ENCODE measurements at places on chromosomes 16 and 17.
A peak's percentile ranks its signal among the peaks of the same experiment; 100 is the strongest.

DNA sequence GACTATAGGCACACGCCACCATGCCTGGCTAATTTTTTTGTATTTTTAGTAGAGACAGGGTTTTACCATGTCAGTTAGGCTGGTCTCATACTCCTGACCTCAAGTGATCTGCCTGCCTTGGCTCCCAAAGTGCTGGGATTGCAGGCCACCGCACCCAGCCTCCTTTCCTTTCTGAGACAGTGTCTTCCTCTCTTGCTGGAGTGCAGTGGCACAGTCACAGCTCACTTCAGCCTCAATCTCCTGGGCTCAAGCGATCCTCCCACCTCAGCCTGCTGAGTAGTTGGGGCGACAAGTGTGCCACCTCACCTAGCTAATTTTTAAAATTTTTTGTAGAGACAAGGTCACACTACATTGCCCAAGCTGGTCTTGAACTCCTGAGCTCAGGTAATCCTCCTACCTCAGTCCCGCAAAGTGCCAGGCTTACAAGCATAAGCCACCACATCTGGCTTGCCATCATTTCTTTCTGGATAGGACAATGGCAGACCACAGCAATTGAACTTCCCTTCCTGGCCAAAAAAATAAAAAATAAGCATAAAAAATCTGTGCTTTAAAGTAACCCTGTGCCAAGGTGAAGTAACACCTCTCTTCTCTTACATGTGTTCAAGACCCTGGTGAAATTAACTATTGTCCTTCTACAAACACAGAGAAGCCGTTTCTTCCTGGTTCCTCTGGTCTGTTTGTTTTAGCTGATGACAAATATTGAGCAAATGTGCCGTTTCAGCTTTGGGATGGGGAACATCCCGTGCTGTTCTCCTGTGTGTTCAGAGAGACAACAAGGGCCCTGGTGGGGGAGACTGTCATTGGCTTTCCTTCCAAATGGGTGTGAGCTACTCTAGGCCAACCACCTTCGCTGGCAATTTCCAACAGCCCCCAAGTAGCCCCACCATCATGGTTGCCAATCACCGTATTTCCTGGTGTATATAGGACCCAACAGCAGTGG lies 60.2 kb downstream of the EMP2 start:
- no peak for DNase-seq

DNA sequence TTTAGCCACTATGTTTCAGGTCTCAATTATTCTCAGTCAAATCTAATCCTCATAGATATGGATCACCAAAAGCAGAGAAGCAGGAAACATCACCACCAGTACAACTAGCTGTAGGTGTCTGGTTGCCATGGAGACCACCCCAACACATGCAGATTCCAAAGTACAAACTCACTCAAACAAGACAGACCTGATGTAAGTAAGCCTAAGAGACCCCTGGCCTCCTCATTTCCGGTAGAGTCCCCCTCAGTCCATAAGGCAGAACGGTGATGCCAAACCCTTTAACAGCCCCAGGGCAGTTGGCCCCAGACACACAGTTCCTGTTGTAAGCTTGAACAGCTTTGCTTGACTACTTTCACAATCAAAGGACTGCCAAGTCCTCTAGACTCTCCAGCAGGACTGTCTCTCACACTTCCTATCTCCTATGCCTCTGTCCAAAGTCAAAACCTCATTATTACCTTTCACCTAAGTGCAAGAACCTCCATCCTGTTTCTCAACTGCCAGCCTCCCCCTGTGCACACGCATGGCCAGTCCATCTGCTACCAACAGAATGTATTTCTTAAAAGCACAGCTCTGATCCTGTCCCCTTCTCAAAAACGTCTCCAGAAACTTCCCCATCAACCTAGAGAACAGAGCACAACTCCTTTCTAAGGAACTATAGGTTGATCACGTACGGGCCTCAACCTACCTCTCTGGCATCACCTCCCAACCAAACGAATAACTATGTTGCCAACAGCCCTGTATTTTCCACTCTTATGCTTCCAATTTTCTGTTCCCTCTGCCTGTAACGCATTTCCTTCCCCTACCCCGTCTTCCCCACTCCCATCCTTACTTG lies 23.9 kb downstream of the SLC39A11 start:
- DNase-seq: no peak

DNA sequence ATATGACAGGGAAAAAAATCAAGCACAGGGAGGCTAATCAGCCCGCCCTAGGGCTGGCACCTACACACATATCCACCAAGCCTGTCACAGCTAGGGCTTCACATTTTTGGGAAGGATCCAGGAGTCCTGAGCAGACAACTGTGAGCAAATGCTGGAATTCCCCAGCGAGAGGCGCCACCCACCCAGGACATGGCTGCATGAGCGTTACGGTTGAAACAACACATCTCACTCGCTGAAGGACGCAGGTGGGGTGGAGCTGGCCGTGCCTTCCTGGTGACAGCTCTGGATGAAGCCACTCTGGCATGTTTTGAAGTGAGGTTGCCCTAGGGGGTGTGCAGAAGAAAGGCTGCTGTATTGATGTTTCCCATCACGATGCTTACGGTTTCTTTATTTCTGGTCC lies 315.1 kb upstream of the EEF2KMT start:
- no peak for DNase-seq

DNA sequence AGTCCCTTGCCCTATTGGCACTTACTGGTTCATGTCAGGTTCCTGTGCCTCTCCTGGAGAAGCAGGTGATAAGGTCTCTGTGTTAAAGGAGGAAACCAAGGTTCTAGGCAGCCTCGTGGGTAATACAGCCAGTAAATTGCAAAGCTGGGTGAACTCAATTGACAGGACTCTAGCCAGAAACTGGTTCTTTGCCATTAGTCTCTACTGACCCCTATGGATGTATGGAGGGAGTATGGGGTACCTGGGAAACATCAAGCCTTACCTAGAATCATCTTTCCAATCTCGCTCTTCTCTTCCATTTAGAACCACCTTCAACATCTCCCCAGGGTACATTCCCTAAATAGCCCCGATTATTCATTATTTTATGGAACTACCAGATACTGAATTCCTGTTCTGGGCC lies 169.3 kb downstream of the CDH13 start:
- no peak for DNase-seq

- peak; percentile 92 for DNase-seq
Observed at GRCh38 chr16:48156790-48157209, 1.0 kb upstream of the ABCC12 start.

- peak; percentile 15 for DNase-seq
Observed at GRCh38 chr17:58569196-58569595, 54.8 kb upstream of the MTMR4 start.

- no peak for DNase-seq
Observed at GRCh38 chr17:50308666-50309065, 34.4 kb downstream of the TMEM92 start.

DNA sequence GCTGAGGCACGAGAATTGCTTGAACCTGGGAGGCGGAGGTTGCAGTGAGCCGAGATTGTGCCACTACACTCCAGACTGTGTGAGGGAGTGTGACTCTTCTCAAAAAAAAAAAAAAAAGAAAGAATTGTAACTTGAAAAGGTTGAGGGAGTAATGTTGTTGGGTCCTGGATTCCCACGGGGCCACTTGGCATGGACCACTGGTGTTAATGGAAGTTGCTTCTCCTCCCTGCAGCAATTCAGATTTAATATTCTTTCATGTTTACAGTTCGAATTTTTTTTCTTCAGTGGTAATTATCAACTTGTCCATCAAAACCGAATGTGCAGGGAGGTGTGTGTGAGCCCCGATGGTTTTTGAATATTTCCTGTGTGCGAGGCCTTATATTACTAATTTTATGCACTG lies 7.2 kb downstream of the EPN2 start:
- DNase-seq: no peak

GRCh38 chr17:32261417-32261736 lies 4.3 kb upstream of the RHBDL3 start:
- DNase-seq: no peak

- DNase-seq: peak; percentile 90
Observed at GRCh38 chr17:58447039-58447975, 30.0 kb upstream of the RNF43 start.

- DNase-seq: no peak
Observed at GRCh38 chr17:39920218-39921210, 2.1 kb upstream of the GSDMB start.

GRCh38 chr16:69741519-69741918 lies 13.2 kb downstream of the NOB1 start:
- DNase-seq: no peak

- no peak for DNase-seq
Observed at GRCh38 chr17:20009052-20009301, 182 bp upstream of the SPECC1 start.

DNA sequence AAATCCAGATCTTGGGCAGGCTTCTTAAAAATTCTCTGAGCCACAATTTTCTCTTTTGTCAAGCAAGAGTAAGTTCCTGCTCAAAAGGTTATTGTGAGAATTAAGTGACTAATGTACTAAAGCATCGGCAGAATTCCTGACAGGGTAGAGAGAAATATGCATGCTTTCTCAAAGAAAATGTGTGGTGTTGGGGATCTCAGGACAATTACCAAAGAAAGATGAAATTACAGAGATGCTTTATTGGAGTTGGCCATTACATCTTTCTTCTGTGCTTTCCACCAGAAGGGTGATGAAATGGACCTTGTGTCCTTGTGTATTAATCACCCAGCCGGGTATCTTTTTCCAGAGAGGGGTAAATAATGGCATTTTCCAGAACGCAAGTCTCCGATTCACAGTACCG lies 1.7 kb upstream of the USP43 start:
- no peak for DNase-seq

DNA sequence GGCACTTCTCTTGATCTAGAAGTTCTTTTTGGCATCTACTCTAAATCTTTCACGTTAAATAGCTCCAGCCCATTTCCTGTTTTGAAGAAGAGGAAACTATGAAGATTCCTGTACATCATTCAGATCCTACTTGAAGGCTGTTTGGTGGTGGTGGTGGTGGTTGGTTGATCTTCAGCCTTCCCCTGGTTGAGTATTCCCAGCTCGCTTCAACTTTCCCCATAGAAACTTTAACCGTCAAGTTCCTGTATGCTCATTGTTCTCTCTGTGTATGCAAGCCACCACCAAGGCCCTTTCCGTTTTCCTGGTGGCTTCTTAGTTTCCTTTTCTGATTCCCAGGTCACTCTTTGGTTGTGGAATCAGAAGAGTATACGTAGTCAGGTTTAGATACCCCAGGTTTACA lies 3.3 kb downstream of the LRRC46 start:
- no peak for DNase-seq

GRCh38 chr17:1997927-1998742 lies 27.0 kb downstream of the RTN4RL1 start:
- DNase-seq: peak; percentile 22
